NCI-H460 (cell line): ENCODE measurements at places on chromosomes 4 and X.

DNA sequence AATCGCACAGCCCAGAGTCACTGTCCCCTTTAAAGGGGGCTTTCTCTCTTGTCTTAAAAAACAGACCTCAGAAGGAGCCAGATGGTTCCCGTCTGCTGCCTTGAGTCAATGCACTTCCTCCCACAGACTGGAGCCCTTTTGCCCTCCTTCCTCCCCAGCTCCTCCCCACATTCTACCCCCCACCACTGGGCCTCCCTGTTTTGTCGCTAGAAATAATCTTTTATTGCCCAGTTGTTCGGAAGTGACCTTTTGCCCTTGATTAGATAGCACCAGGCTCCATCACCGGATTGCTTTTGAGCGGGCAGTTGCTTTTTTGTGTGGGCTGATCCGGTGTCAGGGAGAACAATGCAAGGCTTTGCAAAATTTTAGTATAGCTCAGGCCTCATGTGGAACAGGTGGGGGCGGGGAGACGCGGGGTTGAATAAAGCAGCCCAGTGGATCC is 47.7 kb downstream of the SPRY1 start:
- DNase-seq, result no peak

DNA sequence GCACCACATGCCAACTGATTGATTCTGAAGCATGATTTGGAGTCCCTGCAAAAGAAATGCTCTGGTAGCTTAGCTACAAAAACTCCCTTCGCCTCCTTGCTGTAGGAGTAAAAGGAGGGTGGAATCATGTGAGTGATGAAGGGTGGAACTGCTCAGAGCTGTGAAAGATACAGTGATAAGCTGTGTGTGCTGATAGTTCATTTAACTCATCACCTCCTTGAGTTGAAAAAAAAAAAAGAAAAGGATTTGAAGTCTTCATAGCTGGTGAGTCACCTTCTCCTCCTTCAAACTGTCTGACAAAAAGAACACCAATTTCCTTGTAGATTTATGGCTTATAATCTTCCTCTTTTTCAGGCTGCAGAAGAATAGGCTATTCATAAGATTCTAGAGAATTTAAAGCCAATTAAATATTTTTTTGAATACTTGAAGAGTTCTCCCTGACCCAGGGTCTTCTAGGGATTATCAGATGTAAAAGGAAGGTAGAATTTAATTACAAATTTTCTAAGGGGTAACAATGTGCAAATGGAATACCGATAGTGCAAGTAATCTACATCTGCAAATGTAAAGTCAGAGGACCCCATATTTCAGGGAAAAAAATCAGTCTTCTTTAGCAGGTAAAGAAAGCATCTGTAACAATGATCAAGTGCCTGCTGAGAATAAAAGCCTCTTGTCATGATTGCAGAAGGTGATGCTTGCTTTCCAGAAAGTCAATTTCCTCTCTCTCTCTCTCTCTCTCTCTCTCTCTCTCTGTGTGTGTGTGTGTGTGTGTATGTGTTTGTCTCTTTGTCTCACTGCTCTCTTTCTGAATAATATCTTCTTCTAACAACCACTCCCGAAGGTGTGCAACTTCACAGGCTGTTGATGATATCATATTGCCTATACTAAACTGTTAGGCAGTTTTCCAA is 208.8 kb upstream of the VEGFC start:
- DNase-seq, result no peak

DNA sequence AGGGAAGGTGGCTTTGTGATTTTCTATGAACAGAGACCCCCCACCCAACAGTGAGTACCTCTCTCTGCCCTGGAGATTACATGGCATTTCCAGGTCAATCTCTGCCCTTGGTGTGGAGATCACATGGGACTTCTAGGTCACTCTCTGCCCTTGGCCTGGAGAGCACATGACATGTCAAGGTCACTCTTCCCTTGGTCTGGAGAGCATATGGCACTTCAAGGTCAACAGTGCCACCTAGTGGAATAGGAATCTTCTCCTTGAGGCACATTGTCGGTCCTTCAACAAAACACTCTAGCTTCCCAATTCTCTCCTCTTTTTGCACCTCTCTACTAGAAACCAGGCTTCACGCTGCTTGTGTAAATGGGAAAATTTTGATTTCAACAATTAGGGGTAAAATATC is 66.2 kb upstream of the TACR3 start:
- peak; percentile 36 for DNase-seq

DNA sequence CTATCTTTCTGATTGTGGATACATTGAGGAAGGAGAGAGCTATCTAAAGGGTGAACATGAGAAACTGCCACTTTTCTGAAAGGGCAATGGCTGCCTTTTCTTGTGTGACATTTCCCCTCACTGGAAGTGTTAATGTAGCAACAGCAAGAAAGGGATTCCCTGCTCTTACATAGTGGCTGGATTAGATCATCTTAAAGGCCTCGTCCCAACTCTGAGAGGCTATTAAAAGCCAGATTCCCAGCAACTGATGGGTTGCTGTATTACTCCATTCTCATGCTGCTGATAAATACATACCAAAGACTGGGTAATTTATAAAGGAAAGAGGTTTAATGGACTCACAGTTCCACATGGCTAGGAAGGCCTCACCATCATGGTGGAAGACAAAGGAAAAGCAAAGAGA is 33.7 kb upstream of the ADH7 start:
- no peak for DNase-seq

- no peak for DNase-seq
These were observed 41.1 kb downstream of the AMMECR1 start for GRCh38 chrX:110276778-110277177.
